Stimulated activated CD8-positive, alpha-beta memory T cell treated with anti-CD3 and anti-CD28 coated beads, Interleukin-7, amount 100 ng/mL, for 4 hours (primary cell): ENCODE measurements at places on chromosomes 7 and 10.

DNA sequence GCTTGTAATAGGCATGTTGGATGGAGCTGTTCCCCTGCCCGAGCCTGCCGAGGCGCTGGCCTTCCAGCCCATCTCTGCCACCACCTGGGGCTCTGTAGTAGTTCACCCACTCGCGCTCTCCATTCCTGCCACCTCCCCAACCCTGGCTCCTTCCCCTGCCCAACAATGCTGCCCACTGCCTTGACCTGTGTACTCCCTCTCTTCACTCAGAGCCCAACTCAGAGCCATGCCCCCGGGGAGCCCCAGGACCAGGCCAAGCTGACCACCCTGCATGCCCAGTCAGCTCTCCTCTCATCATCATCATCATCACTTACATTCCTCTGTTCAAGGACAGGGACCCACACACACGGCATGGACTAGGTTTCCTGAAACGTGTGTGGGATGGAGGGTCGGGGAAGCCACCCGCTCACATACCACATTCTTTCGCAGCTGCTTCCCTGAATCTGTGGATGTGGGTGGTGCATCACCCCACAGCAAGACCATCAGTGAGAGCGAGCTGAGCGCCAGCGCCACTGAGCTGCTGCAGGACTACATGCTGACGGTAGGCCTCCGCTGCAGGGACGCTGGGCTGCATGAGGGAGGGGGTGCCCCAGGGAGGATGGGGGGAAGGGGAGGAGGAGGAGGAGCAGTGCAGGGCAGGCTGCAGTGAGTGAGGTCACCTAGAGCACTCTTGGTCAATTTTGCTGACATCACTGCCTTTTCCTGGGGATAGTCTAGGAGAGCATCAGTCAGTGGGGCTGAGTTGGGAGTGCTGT, 15.6 kb downstream of the NACAD start:
- no peak for DNase-seq

- DNase-seq = no peak
Observed at GRCh38 chr7:75611557-75612178, 119.5 kb downstream of the SPDYE5 start.

GRCh38 chr10:92291921-92292845, 1.2 kb downstream of the MARCHF5 start:
- DNase-seq = peak; percentile 14

- DNase-seq = no peak
Observed at GRCh38 chr10:28246023-28246422, 56.8 kb downstream of the MPP7 start.

DNA sequence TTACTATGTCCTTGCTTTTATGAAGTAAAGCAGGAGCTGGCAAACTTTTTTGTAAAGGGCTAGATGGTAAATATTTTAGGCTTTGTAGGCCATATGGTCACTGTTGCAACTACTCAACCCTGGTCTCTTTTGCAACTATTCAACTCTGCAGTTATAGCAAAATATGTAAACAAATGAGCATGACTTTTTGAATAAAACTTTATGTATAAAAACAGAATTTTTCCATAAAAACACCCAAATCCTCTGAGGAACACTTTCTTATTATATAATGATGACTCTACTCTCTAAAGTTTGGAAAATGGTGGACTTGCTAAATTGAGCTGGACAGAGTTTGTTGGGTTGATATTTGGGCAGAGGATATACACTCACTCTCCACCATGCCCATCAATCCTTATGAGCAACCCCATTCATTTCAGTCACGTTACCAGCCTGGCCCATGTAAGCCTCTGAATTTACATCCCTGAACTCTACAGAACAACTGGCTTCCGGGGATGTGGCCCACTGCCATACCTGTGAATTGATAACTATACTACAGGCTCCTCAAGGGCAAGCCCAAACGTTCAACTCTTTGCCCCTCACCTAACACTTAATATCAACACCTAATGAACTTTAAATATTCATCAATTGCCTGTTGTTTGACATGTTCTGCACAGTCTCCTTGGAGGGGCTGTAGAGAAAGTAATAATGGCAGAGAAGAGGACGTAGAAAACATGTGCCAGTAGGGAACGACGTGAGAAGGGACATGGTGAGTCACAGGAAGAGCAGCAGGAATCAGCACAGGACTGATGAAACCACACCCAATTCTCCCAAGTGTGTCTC, 37.6 kb downstream of the SGMS1 start:
- no peak for DNase-seq

DNA sequence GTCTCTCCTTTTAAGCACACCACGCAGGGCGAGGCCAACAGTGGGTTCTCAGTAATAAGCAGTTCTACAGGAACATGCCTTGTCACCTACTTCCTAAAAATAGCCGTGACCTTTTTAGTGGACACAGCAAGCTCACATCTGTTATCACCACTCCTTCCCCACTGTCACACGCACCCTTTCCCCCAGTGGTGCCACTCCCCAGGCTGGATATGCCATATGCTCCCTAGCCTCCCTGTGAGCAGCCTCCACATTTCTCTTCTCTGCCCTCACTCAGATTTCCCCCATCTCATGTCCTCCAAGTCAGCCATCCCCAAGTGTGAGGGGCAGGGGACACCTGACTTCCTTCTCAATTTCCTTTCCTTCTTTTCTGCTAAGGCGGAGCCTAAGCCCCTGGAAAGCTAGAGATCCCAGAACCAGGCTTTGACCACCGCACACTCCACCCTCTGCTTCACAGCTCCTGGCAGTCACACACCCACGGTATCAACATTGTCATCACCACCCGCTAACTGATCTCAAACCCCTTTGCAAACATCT, 3.7 kb downstream of the ANXA11 start:
- DNase-seq = no peak
